ENCODE measurements at places on chromosomes 5 and 9.

- no peak for DNase-seq
These were observed 32.9 kb downstream of the SEMA4D start for GRCh38 chr9:89465001-89465451.

GRCh38 chr5:72537166-72537565, 30.0 kb upstream of the ZNF366 start:
- no peak for DNase-seq

DNA sequence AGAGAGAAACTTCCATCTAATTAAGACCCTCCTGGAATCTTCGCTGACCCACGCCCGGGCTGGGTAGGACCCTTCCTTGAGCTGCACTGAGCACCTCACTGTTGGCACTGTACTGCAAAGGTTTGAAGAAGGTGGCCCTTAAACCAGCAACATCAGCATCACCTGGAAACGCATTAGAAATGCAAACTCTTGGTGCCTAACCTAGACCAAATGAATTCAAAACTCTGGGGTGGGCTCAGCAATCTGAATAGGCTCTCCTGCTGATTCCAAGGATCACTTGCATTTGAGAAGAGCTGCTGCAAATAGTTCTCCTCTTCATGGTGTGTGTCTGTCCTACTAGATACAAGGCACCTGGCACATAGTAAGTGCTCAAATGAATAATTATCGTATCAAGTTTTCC, 2.7 kb upstream of the ZNF618 start:
- DNase-seq = no peak

DNA sequence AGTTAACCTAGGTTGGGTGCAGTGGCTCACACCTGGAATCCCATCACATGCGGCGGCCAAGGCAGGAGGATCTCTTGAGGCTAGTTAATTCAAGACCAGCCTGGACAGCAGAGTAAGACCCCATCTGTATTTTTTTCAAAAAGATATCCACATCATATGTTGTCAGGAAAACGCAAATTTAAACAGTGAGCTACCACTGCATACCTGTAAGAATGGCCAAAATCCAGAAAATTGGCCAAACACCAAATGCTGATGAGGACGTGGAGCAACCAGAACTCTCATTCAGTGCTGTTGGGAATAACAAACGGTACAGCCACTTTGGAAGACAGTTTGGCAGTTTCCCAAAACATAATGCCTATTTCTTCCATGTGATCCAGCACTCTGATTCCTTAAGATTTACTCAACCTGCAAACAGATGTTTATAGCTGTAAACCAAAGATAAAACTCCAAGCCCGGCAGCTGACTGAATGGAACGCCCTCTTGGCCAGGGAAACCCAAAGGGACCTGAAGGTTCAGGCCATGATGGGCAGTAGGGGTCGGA, 12.4 kb downstream of the CEL start:
- no peak for DNase-seq

DNA sequence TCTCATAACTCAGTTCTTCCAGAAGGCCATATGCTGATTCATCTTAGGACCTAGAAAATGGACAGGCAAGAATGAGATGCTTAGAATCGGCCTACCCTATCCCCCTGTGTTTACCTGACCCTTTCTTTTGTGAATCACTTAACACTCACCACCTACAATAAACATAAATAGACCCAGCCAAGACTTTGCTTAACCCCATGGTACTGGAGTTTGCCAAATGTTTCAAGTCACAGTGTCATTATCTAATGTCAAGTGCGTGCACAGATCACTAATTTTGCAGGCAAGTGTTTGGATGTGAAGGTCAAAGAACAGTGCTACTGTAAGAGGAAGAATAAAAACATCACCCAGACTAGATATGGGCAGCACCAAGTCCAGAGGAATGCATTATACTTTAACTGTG, 77.5 kb downstream of the GLIS3 start:
- no peak for DNase-seq

- DNase-seq = no peak
These were observed 52.8 kb downstream of the ATP10B start for GRCh38 chr5:160799184-160799583.

- DNase-seq = no peak
These were observed 552.4 kb upstream of the MEF2C start for GRCh38 chr5:89435347-89435746.

DNA sequence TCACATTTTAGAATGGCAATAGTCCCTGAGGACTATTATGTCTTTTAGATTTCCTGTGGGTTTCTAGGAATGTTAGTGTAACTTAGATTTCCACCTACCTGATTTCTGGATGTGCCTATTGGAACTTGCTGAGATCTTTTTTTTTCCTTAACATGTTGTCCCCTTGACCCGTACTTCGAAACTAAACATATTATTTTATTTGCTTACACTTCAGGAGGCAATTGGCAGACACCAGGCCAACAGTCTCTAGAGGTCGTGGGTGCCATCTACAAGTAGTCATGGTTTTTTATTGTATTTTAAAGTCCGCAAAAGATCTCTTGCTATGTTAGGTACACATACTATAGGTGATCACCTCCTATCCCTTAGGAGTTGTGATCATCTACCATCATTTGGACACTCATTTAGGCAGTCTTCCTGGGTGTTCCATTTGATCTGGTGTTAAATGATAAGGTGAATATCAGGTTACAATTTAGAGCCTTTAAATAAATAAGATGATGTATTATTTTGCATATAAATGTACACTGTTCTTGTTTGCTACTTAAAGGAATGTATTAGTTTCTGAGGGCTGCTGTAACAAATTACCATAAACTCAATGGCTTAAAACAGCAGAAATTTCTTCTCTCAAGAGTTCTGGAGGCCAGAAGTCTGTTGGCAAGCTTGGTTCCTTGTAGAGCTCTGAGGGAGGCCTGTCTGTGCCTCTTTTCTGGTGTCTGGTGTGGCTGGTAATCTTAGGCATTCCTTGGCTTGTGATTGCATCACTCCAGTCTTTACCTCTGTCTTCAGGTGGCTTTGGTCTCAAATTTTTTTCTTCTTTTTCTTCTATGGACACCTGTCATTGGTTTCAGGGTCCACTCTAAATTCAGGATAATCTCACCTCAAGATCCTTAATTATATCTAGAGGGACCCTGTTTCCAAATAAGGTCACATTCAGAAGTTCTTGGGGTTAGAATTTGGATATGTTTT, 64.8 kb downstream of the ZCCHC7 start:
- no peak for DNase-seq

- DNase-seq = no peak
These were observed 2.7 kb downstream of the CDO1 start for GRCh38 chr5:115813719-115814118.

GRCh38 chr9:34454571-34455065, 3.8 kb downstream of the FAM219A start:
- no peak for DNase-seq

DNA sequence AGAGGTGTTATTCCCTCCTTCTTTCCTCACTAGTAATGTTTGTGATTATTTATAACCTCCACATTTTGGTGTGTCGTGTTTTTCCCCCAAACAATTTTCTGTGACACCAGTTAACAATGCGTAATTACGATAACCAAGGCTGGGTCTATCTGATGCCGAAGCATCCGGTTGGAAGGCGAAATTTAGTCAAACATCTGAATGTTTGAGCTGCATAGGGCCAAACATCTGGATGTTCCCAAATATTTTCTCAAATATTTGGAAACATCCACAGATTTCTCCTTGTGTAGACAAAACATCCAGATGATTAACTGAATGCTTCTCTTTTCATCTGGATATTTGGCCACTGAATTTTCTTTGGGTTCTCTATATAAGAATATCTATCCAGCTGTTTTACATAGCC, 371.7 kb downstream of the NFIB start:
- no peak for DNase-seq

GRCh38 chr5:163910226-163910625, 404.8 kb downstream of the MAT2B start:
- no peak for DNase-seq

DNA sequence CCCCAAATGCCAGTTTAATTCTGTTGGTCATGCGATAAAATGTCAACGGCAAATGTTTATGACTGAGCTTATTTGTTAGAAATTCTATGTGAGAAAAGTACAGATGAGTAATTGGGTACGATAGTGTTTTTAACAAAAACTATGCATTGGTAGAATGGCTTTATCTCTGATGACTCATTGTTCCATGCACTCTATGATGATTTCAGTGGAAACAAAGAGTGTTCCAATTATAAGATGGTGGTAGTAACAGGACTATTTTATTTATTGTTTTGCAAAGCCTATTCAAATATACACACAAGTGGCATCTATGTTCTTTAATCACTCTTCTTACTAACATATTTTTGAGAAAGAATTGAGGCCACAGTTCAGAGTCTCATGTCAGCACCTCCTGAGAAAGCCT, 353.7 kb upstream of the IRX2 start:
- DNase-seq = no peak

- no peak for DNase-seq
These were observed 146.4 kb upstream of the ZNF366 start for GRCh38 chr5:72653586-72653985.

- no peak for DNase-seq
These were observed 5.3 kb upstream of the OTP start for GRCh38 chr5:77643654-77644370.

DNA sequence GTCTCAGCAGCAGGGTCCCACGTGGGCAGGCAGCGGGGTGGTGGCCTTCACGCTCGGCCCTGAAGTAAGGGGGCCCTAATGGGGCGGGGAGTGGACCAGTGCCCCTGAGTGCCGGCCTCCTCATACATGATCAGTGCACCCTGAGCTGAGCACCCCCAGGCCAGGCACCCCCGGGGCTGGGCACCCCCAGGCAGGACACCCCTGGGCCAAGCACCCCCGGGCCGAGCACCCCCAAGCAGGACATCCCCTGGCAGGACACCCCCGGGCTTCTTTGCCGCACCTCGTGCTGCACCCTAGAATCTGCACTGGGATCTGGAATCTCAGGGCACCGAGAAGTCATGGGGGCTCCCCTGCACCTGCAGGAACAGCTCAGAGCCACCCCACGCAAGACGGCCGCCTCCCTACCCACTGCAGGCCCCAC, 51.4 kb downstream of the EXD3 start:
- DNase-seq = no peak

DNA sequence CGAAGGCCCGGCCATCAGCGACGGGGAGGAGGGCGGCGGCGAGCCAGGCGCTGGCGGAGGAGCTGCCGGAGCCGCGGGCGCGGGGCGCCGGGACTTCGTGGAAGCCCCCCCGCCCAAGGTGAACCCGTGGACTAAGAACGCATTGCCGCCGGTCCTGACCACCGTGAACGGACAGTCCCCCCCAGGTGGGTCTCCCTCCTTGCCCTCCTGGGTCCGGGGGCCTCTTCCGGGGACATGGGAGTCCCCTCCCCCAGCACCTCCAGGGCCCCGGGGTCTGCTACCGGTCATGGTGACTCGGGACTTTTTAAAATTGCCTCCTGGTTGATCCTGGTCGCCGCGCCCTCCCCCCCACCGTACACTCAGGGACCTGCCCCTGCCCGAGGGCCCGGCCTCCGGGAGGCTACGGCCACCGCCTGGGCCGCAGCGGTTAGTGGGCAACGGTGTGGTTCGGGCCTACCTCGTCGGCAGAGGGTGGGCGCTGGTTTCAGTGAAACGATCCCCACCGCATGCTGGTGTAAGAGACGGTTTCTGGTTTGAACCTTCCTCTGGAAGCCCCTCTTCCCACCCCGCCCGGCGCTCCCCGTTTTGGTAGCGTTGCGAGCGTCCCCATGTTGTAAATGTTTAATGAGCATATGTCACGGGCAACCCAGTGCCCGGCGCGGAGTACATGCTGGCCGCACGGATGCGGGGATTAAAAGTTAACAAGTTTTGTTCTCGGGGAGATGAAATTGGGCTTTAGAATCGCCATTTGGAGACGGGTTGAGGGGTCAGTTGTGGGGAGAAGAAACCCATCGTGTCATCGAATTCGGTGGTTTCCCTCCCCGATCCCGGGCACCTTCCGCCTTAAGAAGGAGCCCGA, 1.1 kb downstream of the LARP1 start:
- no peak for DNase-seq

GRCh38 chr9:119164716-119165115, 204.5 kb downstream of the BRINP1 start:
- DNase-seq = no peak

GRCh38 chr5:107796797-107797196, 126.1 kb upstream of the EFNA5 start:
- no peak for DNase-seq

DNA sequence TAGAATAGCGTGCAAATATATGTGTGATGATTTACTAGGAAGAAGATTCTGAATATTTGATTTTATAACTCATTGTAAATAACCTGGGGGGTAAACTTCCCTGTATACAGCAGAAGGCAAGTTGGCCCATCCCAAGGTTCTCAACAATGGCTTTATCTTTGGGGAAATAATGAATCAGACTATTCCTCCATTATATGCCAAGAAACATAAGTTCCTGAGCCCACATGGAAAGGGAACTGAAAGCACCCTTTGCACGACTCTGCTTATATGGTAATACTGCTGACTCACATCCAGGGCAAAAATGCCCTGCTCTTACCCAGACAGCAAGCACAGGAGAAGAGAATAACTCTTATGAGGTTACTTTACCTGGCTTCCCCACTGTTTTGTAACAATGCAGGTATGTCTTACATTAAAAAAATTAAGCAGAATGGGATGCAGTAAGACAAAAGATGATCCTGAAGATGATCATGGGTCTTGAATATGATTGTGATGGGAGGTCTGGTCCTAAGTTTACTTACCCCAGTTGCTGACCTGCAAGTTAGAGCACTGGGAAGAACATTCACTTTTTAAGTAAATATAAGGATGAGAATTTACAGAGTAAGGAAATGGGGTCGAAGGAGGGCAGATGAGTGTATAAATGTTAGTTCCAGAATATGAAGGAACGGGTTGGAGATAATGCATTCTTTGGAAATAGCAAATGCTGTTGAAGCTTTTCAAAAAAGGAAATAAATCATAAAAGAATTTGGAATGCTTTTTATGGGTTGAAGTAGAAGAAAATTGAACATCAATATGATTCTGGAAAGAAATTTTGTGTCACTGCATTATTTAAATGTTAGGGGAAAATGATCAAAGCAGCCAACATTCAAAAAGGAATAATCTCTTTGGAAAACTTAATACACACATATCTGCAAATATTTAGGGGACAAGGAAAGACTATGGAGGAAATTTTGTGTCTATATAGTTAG, 428.4 kb upstream of the MPDZ start:
- no peak for DNase-seq

DNA sequence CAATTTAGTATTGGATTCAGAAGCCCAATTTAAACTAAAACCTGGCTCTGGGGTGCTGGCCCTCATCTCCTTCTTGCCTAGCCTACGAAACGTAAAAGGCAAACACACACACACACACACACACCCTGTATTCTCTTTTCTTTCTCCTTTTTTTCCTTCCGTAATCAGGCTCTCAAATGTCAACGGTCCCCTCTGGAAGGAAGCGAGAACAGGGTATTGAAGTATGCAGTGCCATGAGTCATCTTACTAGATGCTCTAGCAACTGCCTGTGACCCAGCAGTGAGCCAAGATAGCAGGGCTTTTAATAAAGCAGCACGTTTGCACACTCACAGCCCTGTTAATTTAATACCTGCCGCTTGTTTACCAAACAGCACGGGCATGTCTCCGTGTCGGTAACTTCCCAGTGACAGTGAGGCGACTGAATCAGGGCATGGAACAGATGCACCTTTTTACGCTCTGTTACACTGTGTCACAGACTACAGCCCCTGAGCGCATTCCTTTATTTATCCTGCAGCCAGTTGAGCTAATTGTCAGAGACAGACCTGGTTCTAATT, 243.8 kb downstream of the BNC2 start:
- DNase-seq = no peak

GRCh38 chr5:178668579-178668978, 41.7 kb upstream of the CLK4 start:
- no peak for DNase-seq

GRCh38 chr5:161549106-161549505, 2.6 kb upstream of the GABRB2 start:
- DNase-seq = no peak

Measured in activated CD8-positive, alpha-beta memory T cell treated with anti-CD3 and anti-CD28 coated beads for 4 hours (primary cell).